ENCODE measurements at places on chromosomes 6 and 20.

- no peak for DNase-seq
Measured at GRCh38 chr6:156774863-156775405, 2.2 kb upstream of the ARID1B start.

DNA sequence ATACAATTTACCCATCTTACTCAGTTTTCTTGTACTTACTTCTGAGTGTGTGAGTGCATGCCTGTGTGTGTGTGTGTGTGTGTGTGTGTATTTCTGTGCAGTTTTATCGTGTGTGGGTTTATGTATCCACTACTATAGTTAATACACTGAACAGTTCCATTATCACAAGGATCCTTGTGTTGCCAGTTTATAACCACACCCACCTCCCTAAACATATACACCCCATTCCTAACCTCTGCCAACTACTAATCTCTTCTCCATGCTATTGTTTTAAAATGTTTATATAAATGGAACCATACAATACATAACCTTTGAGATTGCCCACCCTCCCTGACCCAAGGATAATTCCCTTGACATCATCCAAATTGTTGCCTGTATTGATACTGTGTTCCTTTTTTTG, 18.7 kb downstream of the POFUT1 start:
- no peak for DNase-seq

- no peak for DNase-seq
Measured at GRCh38 chr6:145699462-145699861, 35.9 kb downstream of the EPM2A start.

DNA sequence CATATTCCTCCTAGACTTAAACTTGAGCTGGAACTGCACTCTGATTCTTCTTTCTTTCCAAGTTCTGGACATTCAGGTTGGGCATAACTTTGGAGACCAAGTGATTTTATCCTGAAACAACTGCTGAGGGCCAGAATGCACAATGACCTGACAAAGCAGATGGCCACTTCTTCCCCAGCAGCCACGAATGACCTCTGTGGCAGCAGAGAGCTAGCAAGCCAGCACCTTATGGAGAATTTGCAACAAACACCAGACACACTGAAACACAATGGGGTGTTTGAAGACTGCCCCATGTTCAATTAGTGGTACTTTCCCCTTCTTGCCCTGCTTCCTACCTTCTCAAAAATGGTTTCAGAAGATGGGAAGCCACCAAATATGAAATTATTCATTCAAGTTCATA, 4.2 kb upstream of the TENT5A start:
- no peak for DNase-seq
